ENCODE measurements at places on chromosomes 2 and 18.
A peak's percentile ranks its signal among the peaks of the same experiment; 100 is the strongest.

DNA sequence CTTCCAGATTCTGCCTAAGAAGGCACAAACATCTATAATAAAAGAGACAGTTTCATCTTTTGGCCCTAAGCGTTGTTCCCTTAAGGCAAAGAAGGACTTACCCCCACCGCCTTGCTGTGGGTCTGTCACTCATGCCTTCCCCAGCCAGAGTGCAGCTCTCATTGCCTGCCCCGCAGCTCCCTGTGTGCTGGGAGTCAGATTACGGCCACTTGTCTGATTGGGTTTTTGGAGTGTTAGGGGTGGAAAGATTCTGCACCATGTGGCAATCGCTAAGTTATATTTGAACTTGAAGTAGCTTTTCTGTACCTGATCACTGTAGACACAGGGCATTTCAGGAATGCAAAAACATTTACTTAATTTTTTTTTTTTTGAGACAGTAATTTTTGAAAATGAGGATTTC, at the start of gene AQP4:
Gene AQP4, minus strand, starts transcription at position 151 of the 400 bp plus-strand sequence. Its CDS starts 18 bp downstream, at position 133.
- DNase-seq = no peak

GRCh38 chr2:226267516-226268289, 531.9 kb downstream of the IRS1 start:
- no peak for DNase-seq

DNA sequence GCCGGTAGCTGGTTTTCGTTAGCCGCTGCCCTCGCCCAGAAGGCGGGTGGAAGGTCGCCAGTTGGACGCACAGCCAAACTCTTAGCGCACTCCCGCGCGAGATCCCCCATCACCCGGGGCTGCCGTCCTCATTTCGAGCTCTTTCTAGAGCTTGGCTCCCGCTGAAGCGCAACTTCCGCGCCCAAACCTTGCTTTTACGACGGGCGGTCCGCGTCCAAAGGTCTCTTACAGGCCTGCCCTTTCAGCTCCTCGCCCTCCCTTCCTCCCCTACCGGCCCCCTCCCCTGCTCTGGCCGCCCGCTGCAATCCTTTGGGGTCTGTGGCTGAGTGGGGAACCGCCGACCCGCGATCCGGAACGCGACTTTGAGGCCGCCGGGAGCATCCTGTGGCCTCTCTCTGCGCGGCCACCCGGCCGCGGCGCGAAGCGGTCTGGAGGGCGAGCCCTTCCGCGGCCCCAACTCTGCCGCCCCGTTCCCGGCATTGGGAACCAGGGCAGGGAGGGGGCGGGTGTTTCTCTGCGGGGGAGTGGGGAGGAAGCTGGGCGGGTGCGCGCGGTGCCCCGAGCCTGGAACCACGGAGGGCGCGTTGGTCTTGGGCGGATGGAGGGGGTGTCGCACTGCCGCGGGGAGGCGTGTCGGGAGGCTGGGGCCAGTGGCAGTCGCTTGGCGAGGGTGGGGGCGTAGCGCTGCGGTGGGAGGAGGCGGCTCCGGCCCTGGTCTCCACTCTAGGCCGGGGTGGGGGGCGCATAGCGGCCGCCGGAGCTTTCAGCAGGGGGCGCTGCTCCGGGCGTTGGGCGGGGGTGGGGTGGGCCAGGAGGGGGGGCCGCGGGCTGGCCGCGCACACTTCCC, at the start of gene GDF7:
Gene GDF7, plus strand, starts transcription at position 841 of the 847 bp plus-strand sequence. CDS start 96 bp downstream, outside the sequence.
- no peak for DNase-seq

- no peak for DNase-seq
These were observed 116.6 kb downstream of the HDAC4 start for GRCh38 chr2:239283961-239284795.

DNA sequence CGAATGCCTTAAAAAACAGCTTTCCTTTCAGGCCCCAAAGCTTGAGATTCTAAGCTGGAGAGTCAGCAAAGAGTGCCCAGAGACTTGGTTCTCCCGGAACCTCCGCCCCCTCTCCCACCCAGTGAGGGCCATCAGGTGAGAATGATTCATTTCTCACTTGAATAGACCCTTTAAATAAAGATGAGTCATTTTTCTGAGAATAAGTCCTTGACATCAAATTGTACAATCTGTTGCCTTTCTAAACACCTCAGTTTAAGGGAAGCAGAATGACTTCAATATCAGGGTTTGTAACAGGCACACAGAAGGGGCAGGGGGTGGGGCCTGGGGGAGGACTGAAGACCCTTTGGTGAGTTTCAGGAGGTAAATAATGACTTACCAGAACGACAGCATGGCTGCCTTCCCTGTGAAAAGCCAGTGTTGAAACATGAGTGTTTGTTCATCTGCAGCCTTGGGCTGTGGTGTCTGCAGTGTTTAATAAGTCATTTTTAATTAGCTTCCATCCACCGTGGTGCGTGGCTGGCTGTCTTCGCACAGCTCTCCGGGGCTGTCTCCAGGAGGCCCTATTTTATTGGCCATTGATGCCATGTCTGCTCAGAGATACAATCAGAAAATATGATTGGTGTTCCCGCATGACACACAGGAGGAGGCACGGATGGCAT, 134.9 kb upstream of the ZNF236 start:
- no peak for DNase-seq

DNA sequence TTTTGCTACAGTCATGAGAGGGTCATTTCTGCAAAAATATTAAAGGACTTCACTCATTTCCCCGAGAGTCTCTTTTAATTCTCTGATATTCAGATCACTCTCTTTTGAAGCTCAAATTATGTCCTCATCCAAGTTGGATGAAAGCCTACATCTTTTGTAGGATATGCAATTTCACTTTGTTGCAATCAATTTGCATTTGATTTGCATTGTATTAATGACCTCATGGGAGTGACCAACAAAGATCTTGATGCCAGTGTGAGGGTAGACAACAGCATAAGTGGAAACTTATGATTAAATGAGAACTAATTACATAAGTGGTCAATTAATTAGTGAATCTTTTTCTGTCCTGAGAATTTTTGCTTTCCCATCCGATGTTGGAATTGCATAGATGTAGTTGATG, 60.3 kb upstream of the UPP2 start:
- DNase-seq = no peak

- no peak for DNase-seq
These were observed 11.1 kb downstream of the MSGN1 start for GRCh38 chr2:17827316-17827715.

- DNase-seq = no peak
These were observed 24.0 kb downstream of the IMMT start for GRCh38 chr2:86171295-86171694.

- DNase-seq = no peak
These were observed 15.8 kb downstream of the PKDCC start for GRCh38 chr2:42063431-42064171.

GRCh38 chr18:30970196-30970816, 72.2 kb downstream of the DSC3 start:
- DNase-seq = no peak

DNA sequence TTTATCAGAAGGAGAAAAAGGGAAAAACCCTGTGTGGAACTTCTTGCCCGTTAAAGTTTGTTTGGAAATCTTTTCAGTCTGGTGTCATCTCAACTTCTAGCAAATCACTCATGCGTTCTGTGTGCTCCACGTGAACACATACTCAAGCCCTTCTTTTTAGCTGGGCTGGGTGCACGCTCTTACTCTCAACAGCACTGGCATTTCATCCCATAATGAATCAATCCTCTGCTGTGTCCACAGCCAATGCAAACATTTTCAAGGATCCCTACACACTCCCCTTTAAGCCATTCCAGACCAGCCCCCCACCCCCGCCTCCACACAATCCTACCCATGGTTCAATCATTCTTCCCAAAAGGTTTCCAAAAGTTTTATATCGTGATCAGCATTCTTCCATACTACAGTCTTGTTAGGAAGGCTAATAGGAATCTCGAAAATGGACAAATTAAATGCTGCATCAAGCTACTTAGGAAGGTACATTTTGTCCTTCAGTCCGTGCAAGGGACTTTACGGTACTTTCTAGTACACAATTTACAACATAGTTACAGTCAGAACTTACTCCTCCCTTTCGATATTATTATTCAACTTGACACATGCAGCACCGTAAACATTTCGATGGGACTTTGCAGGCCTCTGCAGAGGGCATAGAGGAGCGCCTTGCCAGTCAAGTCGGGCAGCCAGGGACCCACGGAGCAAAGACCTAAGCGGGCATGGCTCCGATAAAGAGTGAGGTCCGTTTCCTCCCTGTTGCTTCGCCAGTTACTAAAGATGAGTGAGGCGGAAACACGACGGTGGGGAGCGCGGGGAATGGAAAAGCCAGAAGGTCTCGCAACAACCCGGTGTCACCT, 1.4 kb downstream of the PTGR3 start:
- peak; percentile 90 for DNase-seq

DNA sequence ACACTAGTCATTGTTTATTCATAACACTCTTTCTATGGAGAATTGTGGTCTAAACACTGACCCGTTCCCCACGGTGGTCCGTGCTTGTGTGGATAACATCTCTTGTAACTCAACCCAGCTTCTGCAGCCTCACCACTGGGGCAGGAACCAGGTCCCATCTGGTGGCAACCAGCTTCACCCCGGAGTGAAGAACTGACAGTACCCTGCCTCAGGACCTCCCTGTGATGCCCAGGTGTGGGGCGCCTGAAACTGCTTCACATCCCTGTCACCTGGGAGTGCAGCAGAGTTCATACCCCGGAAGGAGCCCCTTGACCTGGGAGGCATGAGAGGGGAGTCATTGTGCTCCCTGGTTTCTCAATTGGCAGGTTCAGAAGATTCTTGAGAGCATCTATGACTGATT, 81.1 kb downstream of the LONRF2 start:
- no peak for DNase-seq
